Ovary (tissue), 10 donors: ENCODE measurements at places on chromosomes 6 and 20. TPM values are rescaled to one million over a fixed set of nuclear protein-coding genes. Genes with fewer than 3 reads are reported as not detected.

OR12D3 gene
- polyA plus RNA-seq, result not detected

CLDN20 gene
- polyA plus RNA-seq, result not detected

PMEPA1 gene
- 14.6 TPM for polyA plus RNA-seq

MLN gene
- not detected for polyA plus RNA-seq

TRIM10 gene
- polyA plus RNA-seq, result not detected

TMEM200A gene
- 17.7 TPM for polyA plus RNA-seq

STMND1 gene
- polyA plus RNA-seq, result 0.07 TPM

CLPSL2 gene
- not detected for polyA plus RNA-seq

TXLNB gene
- 6.1 TPM for polyA plus RNA-seq

IL17F gene
- polyA plus RNA-seq, result not detected

BNIP5 gene
- polyA plus RNA-seq, result 0.01 TPM

PPP1R16B gene
- 2.5 TPM for polyA plus RNA-seq

COL12A1 gene
- polyA plus RNA-seq, result 134 TPM

C20orf202 gene
- polyA plus RNA-seq, result 0.22 TPM

THBD gene
- 24.0 TPM for polyA plus RNA-seq

CRIP3 gene
- polyA plus RNA-seq, result 1.8 TPM

EYA4 gene
- polyA plus RNA-seq, result 0.08 TPM

PNLDC1 gene
- 1.1 TPM for polyA plus RNA-seq

PHACTR3 gene
- 13.0 TPM for polyA plus RNA-seq

DNMT3B gene
- polyA plus RNA-seq, result 1.0 TPM

TRIM31 gene
- polyA plus RNA-seq, result not detected

ERVFRD-1 gene
- polyA plus RNA-seq, result not detected

GPSM3 gene
- 5.4 TPM for polyA plus RNA-seq

VWA7 gene
- polyA plus RNA-seq, result 0.62 TPM

RNF182 gene
- 0.50 TPM for polyA plus RNA-seq

SALL4 gene
- 0.03 TPM for polyA plus RNA-seq

NKAIN2 gene
- polyA plus RNA-seq, result 0.13 TPM

PCED1A gene
- polyA plus RNA-seq, result 44.0 TPM

ISM1 gene
- polyA plus RNA-seq, result 3.6 TPM

LMBRD1 gene
- polyA plus RNA-seq, result 52.0 TPM

C2 gene
- 32.6 TPM for polyA plus RNA-seq

SRMS gene
- not detected for polyA plus RNA-seq

AIF1 gene
- polyA plus RNA-seq, result 24.5 TPM

PKHD1 gene
- not detected for polyA plus RNA-seq

MAN1A1 gene
- 33.9 TPM for polyA plus RNA-seq

GABRR1 gene
- not detected for polyA plus RNA-seq

TP53INP2 gene
- 6.9 TPM for polyA plus RNA-seq

SLC22A16 gene
- polyA plus RNA-seq, result 0.15 TPM

GPX5 gene
- not detected for polyA plus RNA-seq

TDRD6 gene
- 0.27 TPM for polyA plus RNA-seq

MAP3K5 gene
- 60.6 TPM for polyA plus RNA-seq

EPPIN gene
- polyA plus RNA-seq, result 0.38 TPM

CDSN gene
- polyA plus RNA-seq, result not detected

HAO1 gene
- not detected for polyA plus RNA-seq

SOBP gene
- 11.3 TPM for polyA plus RNA-seq

ZNF311 gene
- polyA plus RNA-seq, result 1.4 TPM

LINC00237 gene
- polyA plus RNA-seq, result not detected

TBP gene
- polyA plus RNA-seq, result 15.8 TPM

IMPG1 gene
- not detected for polyA plus RNA-seq

SLC17A4 gene
- not detected for polyA plus RNA-seq

DDX43 gene
- polyA plus RNA-seq, result 0.83 TPM

DUSP15 gene
- polyA plus RNA-seq, result 2.5 TPM

SLC29A1 gene
- 54.0 TPM for polyA plus RNA-seq

CGA gene
- not detected for polyA plus RNA-seq

SLC35F1 gene
- 0.10 TPM for polyA plus RNA-seq

CTCFL gene
- 0.01 TPM for polyA plus RNA-seq

PAX1 gene
- polyA plus RNA-seq, result not detected
